Stimulated activated CD4-positive, alpha-beta T cell treated with anti-CD3 and anti-CD28 coated beads, TNF-alpha, amount 100 ng/mL, for 4 hours (primary cell): ENCODE measurements at places on chromosomes 3 and 15.
A peak's percentile ranks its signal among the peaks of the same experiment; 100 is the strongest.

DNA sequence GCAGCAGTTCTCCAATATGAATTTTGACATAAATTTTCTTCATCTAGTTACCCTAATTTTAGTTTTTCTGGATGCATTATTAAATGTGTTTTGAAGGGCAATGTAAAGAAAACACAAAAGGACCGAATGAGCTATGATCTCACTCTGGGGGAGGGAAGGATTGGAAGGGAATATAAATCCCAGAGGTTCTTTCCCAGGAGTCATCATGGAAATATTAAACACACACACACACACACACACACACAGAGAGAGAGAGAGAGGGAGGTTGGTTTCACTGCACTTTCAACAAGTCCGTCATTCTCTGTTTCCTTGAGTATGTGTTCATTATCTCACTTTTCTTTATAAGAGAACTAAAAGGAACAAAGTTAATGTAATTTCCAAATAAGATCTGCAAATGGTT, 70.7 kb upstream of the DCBLD2 start:
- no peak for DNase-seq

DNA sequence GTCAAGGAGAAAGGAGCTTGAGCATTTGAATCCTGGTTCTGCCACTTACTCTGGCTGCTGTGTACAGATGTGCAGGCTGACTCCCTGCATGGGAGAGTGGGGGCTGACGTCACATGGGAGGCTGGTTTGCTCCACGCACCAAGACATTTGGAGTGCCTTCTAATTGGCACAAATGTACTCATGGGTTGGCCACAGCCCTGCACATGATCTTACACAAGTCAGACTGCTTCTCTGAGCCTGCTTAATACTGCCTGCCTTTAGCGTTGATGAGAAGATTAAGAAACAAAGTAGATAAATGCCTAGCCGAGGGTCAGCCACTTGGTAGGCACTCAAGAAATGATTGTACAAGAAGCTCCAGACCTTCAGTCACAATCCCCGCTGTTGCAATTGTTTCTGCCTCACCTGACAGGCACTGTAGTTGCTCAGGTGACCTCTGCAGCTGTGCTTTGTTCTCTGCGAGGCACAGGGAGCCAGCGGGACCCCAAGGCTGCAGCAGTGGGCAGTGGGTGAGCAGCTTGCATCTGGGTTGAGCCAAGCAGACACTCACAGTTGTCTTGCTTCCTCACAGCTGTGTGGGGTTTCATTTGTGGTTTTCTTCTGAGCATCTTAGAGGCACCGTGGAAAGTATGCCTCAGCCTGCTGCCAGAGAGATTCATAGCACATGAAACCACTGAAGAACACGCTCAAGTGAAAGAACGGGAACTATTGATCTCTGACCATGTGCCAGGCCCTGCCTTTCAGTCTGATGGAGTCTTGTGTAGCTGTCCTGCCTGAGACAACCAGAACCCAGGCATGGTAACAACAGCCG, 33.1 kb downstream of the GRK7 start:
- peak; percentile 62 for DNase-seq

- no peak for DNase-seq
Observed at GRCh38 chr15:57731530-57732103, 25.1 kb downstream of the POLR2M start.

GRCh38 chr3:169790687-169791429, 17.7 kb downstream of the MYNN start:
- no peak for DNase-seq

DNA sequence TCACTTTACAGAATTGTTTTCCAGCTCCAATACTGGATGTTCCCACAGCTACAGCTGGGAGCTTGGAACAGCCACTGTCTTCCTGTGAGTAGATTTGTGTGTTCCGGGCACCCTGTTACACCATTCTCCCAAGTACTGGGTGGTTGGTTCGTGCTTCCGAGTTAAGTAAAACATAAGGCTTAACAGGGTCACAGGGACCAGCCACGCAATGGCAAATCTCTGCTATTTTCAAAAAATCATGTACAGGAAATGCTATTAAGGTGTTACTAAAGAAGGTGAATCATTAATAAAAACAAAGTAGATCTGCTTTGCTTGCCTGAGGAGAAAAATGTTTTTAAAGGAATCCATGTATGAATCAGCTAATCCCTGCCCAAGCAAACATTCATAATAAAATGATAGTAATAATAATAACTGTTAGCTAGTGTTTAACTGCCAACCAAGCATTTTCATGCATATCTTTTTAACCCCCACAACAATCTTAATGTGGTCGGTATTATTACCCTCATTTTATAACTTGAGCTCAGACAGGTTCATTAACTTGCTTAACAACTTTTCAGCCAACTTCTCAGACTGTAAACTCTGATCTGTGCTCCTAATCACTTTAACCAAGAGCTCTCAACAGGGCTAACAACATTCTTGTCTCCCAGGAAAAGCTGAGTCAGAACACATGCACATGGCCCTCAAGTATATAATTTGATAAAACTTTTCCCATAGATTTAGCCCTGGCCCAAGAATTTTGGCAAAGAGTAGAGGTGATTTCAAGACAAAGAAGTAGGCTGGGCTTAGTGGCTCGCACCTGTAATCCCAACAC, 2.7 kb upstream of the C2CD4A start:
- no peak for DNase-seq

DNA sequence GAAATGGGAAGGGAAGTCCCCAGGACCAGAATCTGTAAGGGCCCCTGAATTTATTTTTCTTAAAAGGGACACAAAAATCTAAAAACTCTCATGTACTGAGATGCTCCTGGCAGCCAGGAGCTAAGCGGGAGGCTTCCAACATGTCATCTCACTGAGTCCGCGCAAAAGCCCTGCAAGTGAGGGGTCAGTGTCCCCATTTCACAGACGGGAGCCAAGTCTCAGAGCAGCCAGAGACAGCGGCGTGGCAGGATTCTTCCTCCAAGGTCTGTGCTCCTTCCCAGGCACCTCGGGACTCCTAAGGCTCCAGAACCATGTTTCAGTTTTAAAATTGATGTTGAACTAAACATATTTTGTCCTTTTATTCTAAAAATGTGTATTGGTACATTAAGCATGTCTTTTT, 114.8 kb downstream of the ADCY5 start:
- DNase-seq = no peak

GRCh38 chr3:193400304-193400703, 21.8 kb upstream of the ATP13A5 start:
- no peak for DNase-seq

DNA sequence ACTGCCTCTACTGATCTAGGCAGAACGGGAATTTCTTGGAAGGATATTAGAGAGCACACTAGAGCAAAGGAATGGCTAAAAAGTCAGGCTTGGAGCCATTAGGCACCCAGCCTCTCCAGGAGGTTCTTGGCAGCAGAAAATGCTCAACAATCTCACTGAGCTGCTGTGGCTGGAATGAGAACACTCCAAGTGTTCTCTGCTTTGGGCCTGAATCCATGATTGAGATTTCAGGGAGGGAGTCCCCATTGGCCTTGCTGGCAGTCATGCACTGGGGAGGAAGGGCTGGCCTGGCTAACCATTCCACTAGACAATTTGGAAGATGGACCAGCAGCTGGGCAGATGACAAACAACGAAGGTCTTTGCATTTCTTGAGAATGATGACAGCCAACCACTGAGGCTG, 362.6 kb downstream of the SHQ1 start:
- DNase-seq = no peak
